ENCODE measurements at places on chromosomes 1 and 21.
A peak's percentile ranks its signal among the peaks of the same experiment; 100 is the strongest.

- no peak for DNase-seq
Observed at GRCh38 chr1:87497380-87498203, 168.9 kb downstream of the LMO4 start.

DNA sequence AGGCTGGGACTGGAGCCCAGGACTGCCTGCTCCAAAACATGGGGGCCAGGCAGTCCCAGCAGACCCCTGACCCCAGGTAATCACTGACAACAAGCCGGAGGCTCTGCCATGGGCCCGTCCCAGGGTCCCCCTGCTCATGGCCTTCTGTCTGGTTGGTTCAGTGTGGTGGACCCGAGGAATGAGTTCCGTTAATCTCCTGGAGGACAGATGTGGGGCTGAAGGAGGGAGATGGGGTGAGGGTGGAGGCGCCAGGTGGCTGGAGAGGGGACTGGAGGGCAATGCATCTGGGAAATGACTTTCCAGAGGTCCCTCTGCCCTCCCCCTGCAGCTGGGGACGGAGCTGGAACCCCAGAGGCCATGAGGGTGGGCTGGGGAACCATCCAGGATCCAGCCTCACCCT, 103.2 kb downstream of the EBNA1BP2 start:
- DNase-seq: no peak

- peak; percentile 8 for DNase-seq
Observed at GRCh38 chr1:15352128-15352957, 57.3 kb upstream of the EFHD2 start.

DNA sequence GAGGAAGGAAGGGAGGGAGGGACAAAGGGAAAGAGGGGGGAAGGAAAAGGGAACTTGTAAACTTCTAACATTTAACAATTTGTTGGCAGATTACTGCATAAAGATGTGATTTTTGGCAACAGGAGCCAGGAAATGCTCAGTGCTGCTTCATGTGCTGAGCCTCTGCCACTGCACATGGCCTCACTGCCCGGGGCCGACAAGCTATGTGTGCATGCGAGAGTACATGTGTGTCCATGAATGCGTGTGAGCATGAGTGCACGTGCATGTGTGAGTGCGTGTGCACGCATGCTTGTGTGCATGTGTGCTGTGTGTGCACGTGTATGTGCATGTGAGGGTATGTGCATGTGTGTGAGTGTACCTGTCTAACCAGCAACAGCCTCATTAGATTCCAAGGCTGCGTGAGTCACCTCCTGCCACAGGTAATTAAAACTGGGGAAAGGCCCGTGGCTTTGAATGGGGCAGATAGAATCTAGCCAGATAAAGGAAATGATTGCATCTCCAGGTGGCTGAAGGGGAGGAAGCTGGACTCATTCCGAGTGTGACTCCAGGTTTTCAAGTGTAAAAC, 41.4 kb upstream of the TSPEAR start:
- DNase-seq: no peak

GRCh38 chr21:18252680-18253079, 8.0 kb downstream of the CHODL start:
- no peak for DNase-seq

All from stimulated activated CD8-positive, alpha-beta memory T cell treated with anti-CD3 and anti-CD28 coated beads, Interleukin-7, amount 100 ng/mL, for 24 hours (primary cell).